ENCODE measurements at places on chromosomes 12 and 14.
A peak's percentile ranks its signal among the peaks of the same experiment; 100 is the strongest.

DNA sequence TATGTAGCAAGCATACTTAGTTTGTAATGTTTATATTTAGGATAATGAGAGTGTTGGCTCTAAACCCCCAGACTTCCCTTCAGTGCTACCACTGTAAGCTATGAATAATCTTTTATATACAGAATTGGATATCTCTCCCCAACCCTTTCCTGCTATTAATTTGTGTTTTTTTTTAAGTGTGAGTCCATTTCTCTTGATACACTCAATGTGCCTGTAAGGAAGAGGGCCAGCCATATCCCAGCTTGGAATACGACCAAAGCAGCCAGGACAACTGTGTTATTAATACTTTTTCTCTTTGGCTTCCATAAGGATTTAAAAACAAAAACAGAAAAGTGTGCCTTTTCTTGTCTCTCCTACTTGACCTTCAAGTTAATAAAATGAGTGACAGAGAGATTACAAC lies 116.7 kb downstream of the SNAPC1 start:
- no peak for DNase-seq

DNA sequence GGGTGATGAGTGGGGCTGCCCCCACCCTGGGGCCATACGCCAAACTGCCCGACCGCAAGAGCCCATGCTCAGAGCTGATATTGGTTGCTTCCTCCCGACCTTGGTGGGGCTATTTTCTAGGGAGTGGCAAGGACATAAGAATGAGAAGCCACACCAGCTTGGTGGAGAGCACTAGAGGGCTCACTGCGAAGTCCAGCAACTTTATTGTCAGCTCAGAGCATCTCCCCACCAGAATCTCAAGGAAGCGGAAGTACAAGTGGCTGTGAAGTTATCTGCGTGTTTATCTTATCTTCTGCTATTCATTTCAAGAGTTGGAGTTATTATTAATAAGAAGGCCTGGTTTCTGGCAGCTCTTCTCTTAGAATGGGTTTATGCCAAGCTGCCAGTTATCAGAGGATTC lies 4.9 kb upstream of the PLXNC1 start:
- no peak for DNase-seq

- DNase-seq: no peak
Observed at GRCh38 chr12:108523365-108523764, 8.3 kb downstream of the FICD start.

GRCh38 chr14:49505041-49505766 lies 81.0 kb downstream of the RPS29 start:
- no peak for DNase-seq

- peak; percentile 10 for DNase-seq
Observed at GRCh38 chr12:11765817-11766794, 116.6 kb downstream of the ETV6 start.

- DNase-seq: no peak
Observed at GRCh38 chr14:67735336-67736147, 33.9 kb downstream of the RDH12 start.

GRCh38 chr12:122845865-122846621 lies 10.8 kb downstream of the HIP1R start:
- no peak for DNase-seq

- no peak for DNase-seq
Observed at GRCh38 chr12:57237596-57237931, 8.1 kb downstream of the SHMT2 start.

DNA sequence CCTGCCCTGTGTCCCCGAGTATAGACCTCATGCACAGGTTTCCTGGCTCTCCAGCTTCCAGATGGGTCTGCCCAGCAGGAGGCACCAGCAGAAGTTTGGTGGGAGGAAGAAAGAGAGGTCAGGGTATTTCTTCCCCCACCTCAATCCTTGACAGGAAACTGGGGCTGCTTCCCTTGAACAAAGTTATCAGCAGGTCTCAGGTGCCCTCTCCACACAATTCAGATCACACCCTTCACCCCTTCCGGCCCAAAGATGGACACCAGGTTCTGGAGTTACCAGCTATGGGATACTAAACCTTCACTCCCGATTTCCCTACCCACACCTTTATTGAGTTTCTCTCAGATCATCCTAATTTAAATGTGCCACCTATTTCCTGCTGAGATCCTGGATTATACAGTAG lies 1.2 kb downstream of the SART3 start:
- DNase-seq: no peak

DNA sequence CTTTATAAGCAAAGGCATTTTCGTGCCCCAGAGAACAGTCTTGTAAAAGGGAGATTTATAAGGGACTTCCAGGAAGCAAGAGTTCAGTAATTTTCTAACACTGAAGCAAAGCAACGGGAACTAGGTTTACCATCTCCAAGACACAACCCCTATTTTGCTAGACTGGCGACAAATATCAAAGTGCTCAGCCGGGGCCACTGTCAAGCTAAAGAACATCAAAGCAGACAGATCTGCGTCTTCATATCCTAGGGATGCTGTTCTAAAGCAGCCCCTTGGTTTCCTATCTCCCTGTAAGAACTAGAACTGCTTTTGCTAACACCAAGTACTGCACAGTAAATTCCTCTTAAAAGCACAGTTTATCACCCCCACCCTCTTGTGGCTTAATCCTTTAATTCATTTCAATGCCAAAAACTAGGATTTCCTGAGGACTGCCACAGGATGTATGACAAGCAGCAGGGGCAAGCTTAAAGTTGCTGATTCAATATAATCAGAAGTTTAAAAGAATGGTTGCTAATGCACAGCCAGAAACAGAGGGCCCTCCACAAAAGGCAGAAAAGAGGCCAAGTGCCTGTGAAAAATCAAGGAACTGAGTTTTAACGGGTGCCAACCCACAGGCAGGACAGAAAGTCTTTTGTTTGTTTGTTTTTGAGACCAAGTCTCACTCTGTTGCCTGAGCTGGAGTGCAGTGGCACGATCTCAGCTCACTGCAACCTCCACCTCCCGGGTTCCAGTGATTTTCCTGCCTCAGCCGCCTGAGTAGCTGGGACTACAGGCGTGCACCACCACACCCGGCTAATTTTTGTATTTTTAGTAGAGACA lies 44.0 kb upstream of the ISM2 start:
- no peak for DNase-seq

DNA sequence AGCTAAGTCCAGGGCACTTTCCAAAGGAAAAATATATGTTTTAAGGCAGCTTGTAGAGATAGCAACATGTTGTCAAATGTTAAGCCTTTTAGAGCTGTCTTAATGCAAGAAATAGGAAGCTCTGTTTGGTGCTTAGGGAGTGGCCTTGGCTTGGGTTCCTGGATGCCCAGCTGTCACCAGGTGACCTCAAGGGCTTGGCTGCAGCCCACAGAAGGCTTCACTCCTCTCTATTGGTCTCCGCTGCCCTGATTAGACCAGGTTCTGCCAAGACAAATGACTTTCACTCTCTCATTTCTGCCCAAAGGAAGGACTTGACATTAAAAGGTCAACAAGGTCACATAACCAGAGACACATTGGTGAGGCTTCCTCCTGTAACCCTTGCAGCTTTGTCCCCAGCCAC lies 76.8 kb downstream of the WSCD2 start:
- no peak for DNase-seq

DNA sequence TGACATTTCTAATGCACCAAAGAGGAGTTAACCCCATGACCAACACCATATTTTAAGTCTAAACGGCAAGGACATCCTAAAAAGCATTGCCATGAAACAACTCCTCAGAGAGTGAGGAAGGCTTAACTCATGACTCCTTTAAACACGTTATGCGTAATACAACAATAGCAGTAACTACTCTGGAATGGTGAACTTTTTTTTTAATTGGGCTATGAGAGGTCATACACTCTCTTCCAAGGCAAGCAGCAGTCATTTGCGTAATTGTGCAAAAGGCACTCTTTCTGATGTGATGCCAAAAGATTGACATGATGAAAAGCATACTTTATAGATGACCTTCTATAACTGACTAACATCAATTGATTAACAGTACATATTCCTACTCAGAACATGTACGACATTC lies 39.4 kb downstream of the RHOJ start:
- no peak for DNase-seq

DNA sequence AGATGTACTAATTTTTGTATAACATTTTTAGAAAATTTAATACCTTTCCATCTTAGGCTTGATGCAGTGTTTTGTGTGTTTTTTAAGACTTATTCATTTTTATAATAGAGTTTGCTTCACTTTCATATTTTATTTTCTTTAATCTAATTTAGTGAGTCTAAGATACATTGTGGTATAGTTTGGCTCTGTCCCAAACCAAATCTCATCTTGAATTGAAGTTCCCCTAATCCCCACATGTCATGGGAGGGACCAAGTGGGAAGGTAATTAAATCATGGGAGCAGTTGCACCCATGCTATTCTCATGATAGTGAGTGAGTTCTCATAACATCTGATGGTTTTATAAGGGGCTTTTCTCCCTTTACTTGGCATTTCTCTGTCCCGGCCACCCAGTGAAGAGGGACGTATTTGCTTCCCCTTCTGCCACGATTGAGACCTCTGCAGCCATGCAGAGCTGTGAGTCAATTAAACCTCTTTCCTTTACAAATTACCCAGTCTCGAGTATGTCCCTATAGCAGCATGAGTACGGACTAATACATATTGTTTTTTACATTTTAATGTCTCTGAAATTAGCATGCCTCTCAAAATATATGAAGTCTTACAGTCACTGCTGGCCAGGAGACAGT lies 34.9 kb downstream of the GABARAPL1 start:
- no peak for DNase-seq

DNA sequence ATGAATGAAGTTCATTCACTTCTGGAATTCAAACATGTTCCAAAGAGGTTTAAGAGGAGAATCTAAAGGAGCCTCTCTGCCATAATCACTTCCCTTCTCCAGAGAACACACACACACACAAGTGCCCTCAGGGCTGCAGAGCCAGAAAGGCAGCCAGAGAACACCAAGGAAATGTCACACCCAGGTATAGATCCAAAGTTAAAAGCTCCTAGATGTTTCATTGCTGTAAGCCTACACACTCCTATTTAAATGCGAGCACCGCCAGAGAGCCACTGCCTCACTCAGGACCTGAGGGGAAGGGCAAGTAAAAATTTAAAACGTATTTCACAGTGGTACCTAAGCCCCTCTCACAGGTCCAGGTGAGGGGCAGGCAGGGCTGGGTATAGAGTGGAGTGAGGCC lies 82.4 kb downstream of the TTC9 start:
- no peak for DNase-seq

DNA sequence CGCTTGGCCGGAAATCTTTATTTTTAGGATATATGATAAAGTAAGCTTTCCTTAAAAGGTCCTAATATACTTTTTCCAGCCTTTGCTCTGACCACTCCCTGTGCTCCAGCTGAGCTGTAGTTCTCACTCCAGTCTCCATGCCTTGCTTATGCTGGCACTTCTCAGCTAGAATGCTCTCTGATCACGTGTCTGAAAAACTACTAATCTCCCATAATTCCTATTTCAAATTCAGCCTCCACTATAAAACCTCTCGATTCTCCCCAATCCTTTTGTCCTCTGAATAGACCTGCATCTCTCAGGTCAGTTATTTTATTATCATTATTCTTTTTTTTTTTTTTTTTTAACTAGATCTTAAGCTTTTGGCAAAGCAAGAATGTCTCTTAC lies 3.7 kb downstream of the BIN2 start:
- DNase-seq: no peak

DNA sequence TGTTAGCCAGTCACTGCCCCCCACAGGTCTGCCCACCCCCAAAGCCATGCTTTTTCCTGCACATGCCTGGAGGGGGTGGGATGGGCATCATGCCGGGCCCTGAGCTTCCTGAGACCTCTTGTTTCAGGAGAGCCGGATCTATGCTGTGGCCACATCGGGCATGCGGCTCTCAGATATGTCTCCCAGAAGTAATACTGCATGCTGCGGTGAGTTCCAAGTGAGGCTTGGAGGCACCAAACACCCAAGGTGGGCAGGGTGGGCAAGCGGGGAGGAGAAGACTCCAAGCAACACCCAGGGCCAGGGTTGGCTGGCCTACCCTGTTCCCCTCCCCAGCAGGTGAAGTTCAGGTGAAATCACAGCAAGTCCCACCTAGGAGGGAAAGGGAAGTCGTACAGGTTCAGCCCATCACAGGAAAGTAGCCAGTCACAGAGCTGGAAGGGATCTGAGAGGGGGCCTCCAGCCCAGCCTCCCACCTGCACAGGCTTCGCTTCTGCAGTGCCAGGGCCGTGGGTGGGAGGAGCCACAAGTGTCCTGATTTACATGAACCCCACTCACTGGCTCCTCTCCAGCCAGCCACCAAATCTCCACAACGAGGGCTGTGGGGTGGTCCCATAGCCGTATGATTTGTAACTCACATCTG lies 30.9 kb downstream of the PIGH start:
- DNase-seq: no peak

- DNase-seq: no peak
Observed at GRCh38 chr14:49980027-49980426, 87.1 kb downstream of the ARF6 start.
